ENCODE measurements at places on chromosomes 16 and 17.

- DNase-seq = no peak
Observed at GRCh38 chr16:5024632-5025031, 9.1 kb downstream of the NAGPA start.

- no peak for DNase-seq
Observed at GRCh38 chr16:17069681-17070080, 401.1 kb downstream of the XYLT1 start.

DNA sequence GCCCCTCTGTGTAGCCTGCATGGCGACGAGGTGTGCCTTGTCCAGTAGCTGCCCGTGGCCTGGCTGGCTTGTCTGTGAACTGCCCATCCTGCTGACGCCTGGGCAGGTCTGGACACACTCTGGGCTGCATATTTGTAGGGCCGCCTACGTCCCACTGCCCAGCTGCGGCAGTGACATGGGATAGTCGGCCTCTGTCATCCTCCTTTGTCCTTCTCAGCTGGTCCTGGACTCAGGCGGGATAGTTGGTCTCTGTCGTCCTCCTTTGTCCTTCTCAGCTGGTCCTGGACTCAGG lies 14.5 kb downstream of the CARD14 start:
- no peak for DNase-seq

- DNase-seq = no peak
Observed at GRCh38 chr16:76583466-76583865, 306.3 kb downstream of the CNTNAP4 start.

GRCh38 chr17:18235743-18236256 lies 10.4 kb downstream of the LLGL1 start:
- no peak for DNase-seq

Data from CD4-positive, alpha-beta T cell treated with Interleukin-12 subunit alpha and Interleukin-12 subunit beta, for 1 hour (primary cell).